CD4-positive, alpha-beta memory T cell (primary cell): ENCODE measurements at places on chromosomes 7 and 10.

GRCh38 chr10:125147971-125148439 lies 12.4 kb downstream of the CTBP2 start:
- DNase-seq: no peak

DNA sequence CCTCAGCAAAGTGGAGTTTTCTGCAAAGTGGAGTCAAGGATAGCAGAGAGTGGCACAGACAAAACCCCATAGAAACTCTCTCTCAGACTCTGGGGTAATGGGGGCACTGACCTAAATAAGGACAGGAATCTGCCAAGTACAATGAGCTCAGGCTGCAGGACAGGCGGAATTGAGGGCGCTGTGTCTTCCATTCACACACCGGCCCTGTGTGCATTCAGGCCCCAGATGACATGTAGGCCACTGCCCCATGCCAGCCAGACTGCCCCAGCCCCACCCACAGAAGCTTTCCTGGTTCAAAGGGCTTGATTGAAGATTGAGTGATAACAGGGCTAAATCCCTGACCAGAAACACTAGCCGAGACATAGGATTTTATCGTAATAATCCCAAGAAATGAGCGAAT lies 52.7 kb downstream of the EEPD1 start:
- no peak for DNase-seq

DNA sequence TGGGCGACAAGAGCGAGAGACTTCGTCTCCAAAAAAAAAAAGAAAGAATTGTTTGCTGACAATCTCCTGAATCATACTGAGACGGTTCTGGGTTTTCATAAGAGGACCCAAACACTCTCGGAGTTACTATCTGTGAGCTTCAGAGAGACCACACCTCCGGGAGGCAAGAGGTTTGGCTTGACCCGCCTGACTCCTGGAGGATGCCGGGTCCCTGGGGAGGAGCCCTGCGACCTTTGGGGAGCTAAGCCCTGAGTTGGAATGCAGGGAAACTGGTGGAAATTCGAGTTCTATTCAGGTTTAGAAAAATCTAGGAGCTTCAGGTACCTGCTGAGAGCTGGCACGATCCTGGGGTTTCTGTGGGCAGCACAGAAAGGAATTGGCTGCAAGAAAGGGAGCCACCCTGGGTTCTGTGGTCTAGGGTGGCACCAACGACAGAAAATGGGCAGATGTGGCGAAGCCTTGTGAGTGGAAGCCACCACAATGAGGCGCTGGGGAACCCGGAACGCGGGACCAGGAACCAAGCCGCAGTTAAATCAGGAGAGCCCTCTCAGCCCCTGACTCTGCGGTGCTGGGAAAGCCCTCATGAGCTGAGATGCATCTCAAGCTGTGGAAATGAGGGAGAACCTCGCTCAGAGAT lies 21.9 kb upstream of the GATAD1 start:
- no peak for DNase-seq

DNA sequence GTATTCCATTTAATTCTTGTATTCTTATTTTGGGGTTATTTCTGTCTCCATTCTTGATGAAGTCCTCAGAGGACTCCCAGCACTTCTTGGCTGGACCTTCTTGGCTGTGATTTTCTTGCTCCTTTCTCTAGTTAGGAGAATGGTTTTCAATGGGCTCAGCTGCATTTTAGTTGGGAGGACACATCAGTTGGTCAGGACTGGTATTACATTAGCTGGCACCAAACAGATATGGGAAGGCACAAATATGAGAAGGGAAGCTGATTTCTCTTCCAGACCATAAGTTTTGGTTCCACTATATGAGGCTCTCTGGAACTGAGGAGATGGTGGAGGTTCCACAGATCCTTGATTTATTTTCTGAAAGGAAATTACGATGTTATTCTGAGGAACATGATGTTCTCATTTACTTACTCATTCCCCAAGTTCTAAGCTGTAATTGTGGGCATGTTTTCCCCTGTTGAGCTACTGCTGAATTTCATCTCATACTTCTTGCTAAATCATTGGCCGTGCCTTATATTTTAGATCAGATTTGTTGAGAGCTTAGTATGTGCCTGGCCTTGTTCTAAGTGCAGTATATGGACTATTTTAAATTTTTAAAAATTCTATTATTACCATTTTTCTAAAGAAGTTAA lies 261.0 kb downstream of the THSD7A start:
- no peak for DNase-seq

DNA sequence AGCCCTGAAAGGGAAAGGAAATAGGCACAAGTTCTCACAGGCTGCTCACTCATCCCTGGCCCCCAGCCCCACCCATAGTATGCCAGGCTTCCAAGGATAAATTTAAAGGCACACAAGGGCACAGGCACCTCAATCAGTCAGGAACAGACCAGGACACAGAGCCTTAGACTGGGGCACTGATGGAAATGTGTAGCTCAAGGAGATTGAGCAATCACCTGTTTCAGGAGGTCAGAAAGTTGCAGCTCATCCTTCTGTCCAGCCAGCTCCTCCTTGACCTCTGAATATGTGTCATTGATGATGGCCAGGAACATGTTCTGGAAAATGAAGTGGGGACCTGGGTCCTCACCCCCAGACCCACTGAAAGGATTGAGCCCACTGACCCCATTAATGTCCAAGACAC lies 6.6 kb upstream of the BLOC1S2 start:
- no peak for DNase-seq

DNA sequence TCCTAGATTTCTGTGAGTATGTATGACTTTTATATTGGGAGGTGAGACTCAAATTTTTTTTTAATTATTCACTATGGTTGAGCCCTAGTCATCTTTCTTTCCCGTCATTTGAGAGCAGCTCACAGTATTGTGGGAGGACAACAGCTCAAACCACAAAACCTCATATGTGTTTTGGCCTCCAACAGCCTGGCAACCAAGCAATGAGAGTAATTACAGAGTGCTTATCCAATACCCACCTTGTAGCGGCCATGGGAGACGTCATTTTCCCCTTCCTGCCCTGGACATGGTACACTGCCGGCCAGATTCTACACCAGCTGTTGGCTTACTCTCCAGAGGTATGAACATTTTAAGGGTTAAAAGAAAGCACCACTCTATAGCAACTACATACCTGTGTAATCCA lies 49.1 kb downstream of the DOCK4 start:
- no peak for DNase-seq

DNA sequence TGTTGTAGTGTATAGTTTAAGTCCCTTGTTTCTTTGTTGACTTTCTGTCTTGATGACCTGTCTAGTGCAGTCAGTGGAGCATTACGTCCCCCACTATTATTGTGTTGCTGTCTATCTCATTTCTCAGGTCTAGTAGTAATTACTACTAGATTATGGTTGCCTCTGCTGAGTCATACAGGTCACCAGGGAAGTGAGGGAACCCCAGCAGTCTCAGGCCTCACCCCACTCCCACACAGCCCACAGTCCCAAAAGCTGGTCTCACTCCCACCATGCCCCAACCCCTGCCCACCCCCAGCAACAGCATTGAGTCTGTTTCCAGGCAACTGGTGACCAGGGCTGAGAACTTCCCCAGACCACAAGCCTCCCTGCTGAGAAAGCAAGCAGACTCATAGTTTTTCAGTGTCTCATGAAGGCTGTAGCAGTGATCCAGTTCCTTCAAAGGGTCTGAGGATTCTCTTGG lies 88.0 kb downstream of the PLXDC2 start:
- no peak for DNase-seq
